ENCODE measurements at places on chromosomes 6 and 20. TPM values are rescaled to one million over a fixed set of nuclear protein-coding genes. Genes with fewer than 3 reads are reported as not detected.

HRH3 gene
- not detected for total RNA-seq

SLC25A27 gene
- total RNA-seq: 0.64 TPM

VSTM2L gene
- total RNA-seq: not detected

KCNQ2 gene
- 0.19 TPM for total RNA-seq

COL9A3 gene
- 0.82 TPM for total RNA-seq

PTPRK gene
- 2.8 TPM for total RNA-seq

ZNF343 gene
- 10.4 TPM for total RNA-seq

FAM83D gene
- total RNA-seq: 15.4 TPM

NR2E1 gene
- total RNA-seq: not detected

BTN1A1 gene
- 0.11 TPM for total RNA-seq

SMOC2 gene
- not detected for total RNA-seq

PRL gene
- total RNA-seq: not detected

BHLHE23 gene
- total RNA-seq: not detected

FBXO30 gene
- 7.2 TPM for total RNA-seq

SLC35A1 gene
- total RNA-seq: 14.1 TPM

GSTA2 gene
- not detected for total RNA-seq

DPPA5 gene
- not detected for total RNA-seq

HLA-DQA1 gene
- 4.6 TPM for total RNA-seq

SS18L1 gene
- total RNA-seq: 21.0 TPM

ZC3H12D gene
- total RNA-seq: 27.0 TPM

Data from activated naive CD8-positive, alpha-beta T cell treated with anti-CD3 and anti-CD28 coated beads, Interleukin-2, amount 10 ng/mL, durations not matched to agents 7 days and 5 days (primary cell).